ENCODE measurements at places on chromosomes 16 and 17.

GRCh38 chr17:70040336-70040735 is 34.7 kb upstream of the KCNJ16 start:
- no peak overlapping the region for H3K27ac ChIP-seq
- H3K4me1 ChIP-seq: no peaks in the 10 kb centered on the region
- H3K4me3 ChIP-seq: no peak overlapping the region
- no peaks in the 10 kb centered on the region for H3K27me3 ChIP-seq

- H3K4me3 ChIP-seq: no peak overlapping the region
- H3K36me3 ChIP-seq: no peaks in the 10 kb centered on the region
- no peak for DNase-seq
- peaks cover 5% of the 10 kb centered on the region for H3K4me1 ChIP-seq
Observed at GRCh38 chr16:22386976-22387375, 12.6 kb upstream of the CDR2 start.

- no peak overlapping the region for H3K27ac ChIP-seq
- H3K27me3 ChIP-seq: no peaks in the 10 kb centered on the region
- DNase-seq: no peak
- H3K36me3 ChIP-seq: no peaks in the 10 kb centered on the region
- peaks cover 21% of the 10 kb centered on the region for H3K4me1 ChIP-seq
Observed at GRCh38 chr17:19727501-19728078, 11.2 kb upstream of the SLC47A2 start.

- DNase-seq: no peak
- H3K4me3 ChIP-seq: no peak overlapping the region
- peak overlapping the region; percentile 8 for H3K27ac ChIP-seq
- H3K36me3 ChIP-seq: no peaks in the 10 kb centered on the region
- H3K27me3 ChIP-seq: no peaks in the 10 kb centered on the region
Observed at GRCh38 chr16:11093572-11094074, 149.3 kb downstream of the CLEC16A start.

- no peak overlapping the region for H3K27ac ChIP-seq
- H3K4me3 ChIP-seq: no peak overlapping the region
- H3K36me3 ChIP-seq: peaks cover 10% of the 10 kb centered on the region
- DNase-seq: peak; percentile 75
Observed at GRCh38 chr16:57475711-57476339, 10.5 kb downstream of the DOK4 start.

GRCh38 chr17:63519972-63520882 is 2.9 kb upstream of the KCNH6 start:
- peaks cover 6% of the 10 kb centered on the region for H3K27me3 ChIP-seq
- H3K4me3 ChIP-seq: no peak overlapping the region
- H3K4me1 ChIP-seq: no peaks in the 10 kb centered on the region

- peaks cover 19% of the 10 kb centered on the region for H3K4me1 ChIP-seq
- no peak for DNase-seq
- H3K4me3 ChIP-seq: no peak overlapping the region
- no peaks in the 10 kb centered on the region for H3K27me3 ChIP-seq
- no peak overlapping the region for H3K27ac ChIP-seq
Observed at GRCh38 chr16:30439720-30440348, 5.8 kb downstream of the SEPHS2 start.

GRCh38 chr16:85593494-85594221 is 19.5 kb upstream of the GSE1 start:
- H3K4me1 ChIP-seq: peaks cover 5% of the 10 kb centered on the region
- no peaks in the 10 kb centered on the region for H3K27me3 ChIP-seq
- no peak overlapping the region for H3K27ac ChIP-seq
- no peak for DNase-seq
- H3K36me3 ChIP-seq: no peaks in the 10 kb centered on the region

DNA sequence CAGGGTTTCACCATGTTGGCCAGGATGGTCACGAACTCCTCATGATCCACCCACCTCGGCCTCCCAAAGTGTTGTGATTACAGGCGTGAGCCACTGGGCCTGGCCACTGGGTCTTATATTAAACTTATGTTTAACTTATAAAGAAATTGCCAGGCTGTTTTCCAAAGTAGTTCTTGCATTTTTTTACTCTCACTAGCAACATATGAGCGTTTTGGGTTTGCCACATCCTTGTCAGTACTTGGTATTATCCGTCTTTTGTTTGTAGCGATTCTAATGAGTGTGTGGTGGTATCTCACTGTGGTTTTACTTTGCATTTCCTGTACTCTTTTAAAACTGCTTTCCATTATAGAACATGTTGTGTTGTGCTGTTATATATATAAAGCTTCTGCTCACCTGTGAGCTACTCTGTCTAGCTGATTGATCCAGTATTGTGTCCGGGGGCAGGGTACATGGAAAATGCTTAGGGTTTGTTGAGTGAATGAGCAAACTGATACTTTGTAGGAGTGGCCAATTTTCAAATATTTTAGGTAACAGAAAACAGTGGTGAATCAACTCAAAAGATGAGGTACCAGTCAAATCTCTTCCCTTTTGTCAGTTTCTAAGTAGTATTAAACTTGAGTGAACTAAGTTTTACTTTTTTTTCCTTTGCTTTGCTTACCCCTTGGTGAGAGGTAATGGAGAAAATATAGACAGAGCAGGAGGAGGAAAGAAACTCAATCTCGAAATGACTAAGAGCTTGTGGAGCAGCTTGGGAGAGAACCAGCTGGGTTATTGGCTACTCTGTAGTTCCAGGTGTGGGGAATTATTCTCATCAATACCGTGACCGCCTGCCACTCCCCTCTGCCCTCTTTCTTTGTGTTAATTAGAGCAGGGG is 75.8 kb downstream of the PITPNC1 start:
- peaks cover 86% of the 10 kb centered on the region for H3K4me1 ChIP-seq
- peak overlapping the region; percentile 34 for H3K27ac ChIP-seq
- H3K27me3 ChIP-seq: no peaks in the 10 kb centered on the region
- DNase-seq: peak; percentile 75
- no peaks in the 10 kb centered on the region for H3K36me3 ChIP-seq

DNA sequence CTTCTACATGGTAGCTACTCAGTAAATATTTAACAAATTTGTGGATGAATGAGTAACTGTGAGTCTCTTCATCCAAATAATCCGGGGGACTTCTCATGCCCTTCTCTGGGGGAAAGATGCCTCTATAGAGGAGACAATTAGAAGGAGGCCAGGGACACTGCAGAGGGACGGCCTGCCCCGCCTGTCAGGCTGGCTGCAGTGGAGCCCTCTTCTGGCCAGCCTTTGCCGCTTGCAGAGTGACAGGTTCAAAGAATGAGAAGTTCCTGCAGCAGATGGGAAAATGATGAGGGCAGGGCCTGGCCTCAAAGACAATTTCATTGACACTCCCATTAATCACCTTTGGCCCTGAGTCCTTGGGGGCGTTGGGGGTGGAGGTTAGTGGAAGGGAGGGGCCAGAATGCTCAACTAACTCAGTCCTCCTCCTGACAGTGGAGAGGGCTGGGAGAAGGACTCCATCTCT is 339.0 kb downstream of the MAF start:
- H3K36me3 ChIP-seq: no peaks in the 10 kb centered on the region
- DNase-seq: peak; percentile 47
- H3K27ac ChIP-seq: no peak overlapping the region
- peaks cover 7% of the 10 kb centered on the region for H3K4me1 ChIP-seq
- H3K4me3 ChIP-seq: no peak overlapping the region

DNA sequence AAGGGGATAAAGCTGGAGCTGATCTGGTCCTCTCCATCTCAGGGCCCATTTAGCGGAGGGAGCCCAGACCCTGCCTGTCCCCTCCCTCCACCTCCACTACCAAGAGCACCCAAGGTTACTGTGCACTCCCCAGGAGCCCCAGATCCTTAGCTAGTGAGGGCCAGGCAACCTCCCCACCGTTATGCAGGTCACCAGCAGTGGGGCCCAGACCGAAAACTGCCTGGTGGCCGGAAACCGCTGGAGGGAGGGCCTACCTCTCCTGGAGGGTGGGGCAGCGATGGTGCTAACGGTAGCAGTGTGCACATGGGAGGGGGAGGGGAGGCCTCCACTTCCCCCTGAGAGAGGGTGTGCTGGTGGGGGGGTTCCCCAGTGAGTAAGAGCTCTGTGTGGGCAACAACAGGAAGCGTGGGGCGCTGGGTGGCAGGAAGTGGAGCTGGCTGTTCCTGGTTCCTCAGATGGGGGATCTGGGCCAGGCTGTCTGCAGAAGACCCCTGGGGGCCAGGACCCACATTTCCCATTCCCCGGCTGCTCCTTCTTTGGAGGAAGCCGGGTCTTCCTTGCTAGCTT is 4.4 kb downstream of the FMNL1 start:
- H3K36me3 ChIP-seq: no peaks in the 10 kb centered on the region
- H3K27ac ChIP-seq: peak overlapping the region; percentile 97
- H3K27me3 ChIP-seq: no peaks in the 10 kb centered on the region
- peak; percentile 99 for DNase-seq

DNA sequence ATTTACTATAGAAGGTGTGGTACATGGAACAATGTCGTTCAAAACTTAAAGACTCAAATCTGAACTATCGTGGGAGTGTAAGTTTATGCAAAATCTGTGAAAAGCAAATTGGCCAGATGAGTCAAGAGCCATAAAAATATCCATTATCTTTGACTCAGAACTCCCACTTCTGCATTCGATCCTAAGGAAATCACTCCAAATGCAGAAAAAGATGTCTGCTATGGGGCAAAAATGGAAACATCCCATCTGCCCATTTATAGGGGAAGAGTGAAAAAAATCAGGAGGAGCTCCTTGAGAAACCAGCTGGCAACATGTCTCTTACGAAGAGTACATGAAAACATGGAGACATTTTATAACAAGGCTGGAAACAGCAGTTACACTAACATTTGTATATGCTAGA is 43.6 kb upstream of the CCDC182 start:
- H3K36me3 ChIP-seq: no peaks in the 10 kb centered on the region
- peaks cover 5% of the 10 kb centered on the region for H3K27me3 ChIP-seq
- DNase-seq: no peak
- H3K4me1 ChIP-seq: no peaks in the 10 kb centered on the region

GRCh38 chr16:48365601-48366164 is 19.5 kb downstream of the SIAH1 start:
- H3K4me3 ChIP-seq: peak overlapping the region; percentile 86
- H3K36me3 ChIP-seq: no peaks in the 10 kb centered on the region
- DNase-seq: peak; percentile 78
- no peaks in the 10 kb centered on the region for H3K27me3 ChIP-seq

DNA sequence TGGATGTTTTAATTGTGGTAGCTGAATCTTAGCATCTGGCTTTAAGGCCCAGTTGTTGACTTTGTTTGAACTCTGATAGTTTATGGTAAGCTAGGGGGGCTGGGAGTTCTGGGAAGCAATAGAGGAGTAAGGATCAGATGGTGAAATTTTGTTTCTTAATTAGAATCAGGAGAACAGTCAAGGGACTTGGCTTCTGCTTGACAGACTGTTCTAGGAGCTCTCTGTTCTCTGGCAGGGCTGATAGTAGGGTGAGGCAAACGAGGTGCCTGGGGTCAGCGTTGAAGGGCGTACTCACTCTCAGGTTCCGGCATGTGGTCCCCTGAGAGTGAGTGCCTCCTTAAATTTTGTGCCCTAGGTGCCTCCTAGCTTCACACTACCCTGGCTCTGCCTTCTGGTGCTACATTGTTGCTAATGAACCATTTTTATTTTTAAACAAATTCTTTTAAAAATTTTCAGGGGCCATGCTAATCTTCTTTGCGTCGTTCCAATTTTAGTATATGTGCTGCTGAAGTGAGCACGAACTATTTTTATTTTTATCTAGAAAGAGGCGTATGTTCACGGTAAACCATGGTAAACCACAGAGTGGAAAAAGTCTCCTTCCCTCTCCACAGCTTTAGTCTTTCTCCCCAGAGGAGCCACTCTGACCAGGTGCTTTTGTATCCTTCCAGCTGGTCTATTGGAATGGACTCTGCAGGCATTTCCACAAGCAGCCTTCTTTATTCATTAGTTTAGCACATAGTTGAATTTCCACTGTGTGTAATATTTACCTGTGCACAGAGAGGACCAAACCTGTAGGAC is 19.7 kb downstream of the SLC7A6 start:
- peak overlapping the region; percentile 54 for H3K27ac ChIP-seq
- no peak for DNase-seq
- H3K4me3 ChIP-seq: no peak overlapping the region
- H3K27me3 ChIP-seq: no peaks in the 10 kb centered on the region
- peaks cover 100% of the 10 kb centered on the region for H3K4me1 ChIP-seq
- H3K36me3 ChIP-seq: no peaks in the 10 kb centered on the region

DNA sequence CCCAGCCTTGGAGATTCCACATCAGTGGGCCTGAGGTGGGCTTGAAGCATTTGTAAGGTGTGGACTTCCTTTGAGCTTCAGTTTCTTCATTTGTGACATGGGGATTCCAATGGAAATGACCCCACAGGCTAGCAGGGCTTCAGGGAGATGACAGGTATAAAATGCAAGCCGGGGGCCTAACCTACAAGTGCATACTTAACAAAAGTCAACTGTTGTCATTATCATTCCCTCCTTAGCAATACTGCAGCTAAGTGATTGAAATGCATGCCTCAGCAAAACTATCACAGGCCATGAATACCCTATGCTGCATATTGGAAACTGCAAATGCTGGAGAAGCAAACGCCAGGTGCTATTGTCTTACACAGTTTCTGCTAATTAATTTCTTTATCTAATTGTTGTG is 19.8 kb downstream of the CCL4 start:
- H3K36me3 ChIP-seq: no peaks in the 10 kb centered on the region
- DNase-seq: no peak
- H3K27ac ChIP-seq: no peak overlapping the region
- H3K4me1 ChIP-seq: no peaks in the 10 kb centered on the region

DNA sequence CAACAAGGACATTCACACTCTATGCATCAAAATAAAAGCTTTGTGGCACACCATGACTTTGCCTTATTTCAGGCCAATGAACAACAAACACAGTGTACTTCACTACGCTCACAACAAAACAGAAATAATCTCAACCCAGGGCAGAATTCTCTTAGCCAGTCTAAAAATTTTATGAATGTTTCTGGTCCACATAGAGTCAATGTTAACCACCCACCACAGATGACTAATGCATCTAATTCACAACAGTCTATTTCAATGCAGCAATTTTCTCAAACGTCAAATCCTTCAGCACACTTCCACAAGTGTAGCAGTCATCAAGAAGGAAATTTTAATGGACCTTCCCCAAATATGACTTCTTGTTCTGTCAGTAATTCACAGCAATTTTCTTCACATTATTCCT is 101.7 kb downstream of the CHD9 start:
- no peak overlapping the region for H3K27ac ChIP-seq
- peaks cover 8% of the 10 kb centered on the region for H3K36me3 ChIP-seq
- H3K27me3 ChIP-seq: no peaks in the 10 kb centered on the region

- no peak overlapping the region for H3K4me3 ChIP-seq
- no peaks in the 10 kb centered on the region for H3K27me3 ChIP-seq
- no peak for DNase-seq
- H3K4me1 ChIP-seq: peaks cover 6% of the 10 kb centered on the region
Observed at GRCh38 chr17:66724581-66725341, 110.2 kb upstream of the CACNG5 start.

- no peak for DNase-seq
- H3K36me3 ChIP-seq: no peaks in the 10 kb centered on the region
- peak overlapping the region; percentile 7 for H3K4me3 ChIP-seq
Observed at GRCh38 chr17:64017381-64017980, 3.0 kb downstream of the ICAM2 start.

- H3K4me1 ChIP-seq: peaks cover 11% of the 10 kb centered on the region
- no peaks in the 10 kb centered on the region for H3K36me3 ChIP-seq
- no peak overlapping the region for H3K27ac ChIP-seq
- no peak overlapping the region for H3K4me3 ChIP-seq
- no peak for DNase-seq
Observed at GRCh38 chr16:67672306-67672705, 5.7 kb downstream of the C16orf86 start.
